ENCODE measurements at places on chromosomes 3 and 15.

GRCh38 chr15:100922192-100923040 lies 3.3 kb downstream of the LRRK1 start:
- no peak for DNase-seq

DNA sequence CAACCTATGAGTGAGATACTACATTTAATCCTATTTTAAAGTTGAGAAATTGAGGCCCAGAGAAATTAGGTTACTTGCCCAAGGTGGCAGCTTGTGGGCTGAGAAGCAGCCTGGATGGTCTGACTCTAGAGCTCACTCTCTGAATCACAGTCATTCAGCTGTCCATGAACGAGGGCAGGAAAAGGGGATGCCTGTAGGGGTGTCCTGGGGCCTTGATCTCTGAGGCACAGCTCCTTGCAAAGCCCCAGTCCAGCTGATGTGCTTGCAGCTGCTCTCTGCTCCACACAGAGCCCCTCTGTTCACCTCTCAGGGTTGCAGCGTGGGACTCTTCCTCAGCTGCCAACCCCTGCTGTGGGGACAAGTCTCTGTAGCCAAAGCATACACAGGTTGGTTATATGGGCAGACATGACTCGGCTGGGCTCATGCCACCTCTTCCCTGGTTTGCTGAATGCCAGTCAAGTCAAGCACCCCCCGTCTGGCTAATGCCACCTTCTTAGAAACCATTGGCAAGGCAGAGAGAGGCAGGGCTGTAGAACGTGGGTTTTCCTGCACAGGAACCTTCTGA lies 56.8 kb downstream of the GASK1A start:
- no peak for DNase-seq

DNA sequence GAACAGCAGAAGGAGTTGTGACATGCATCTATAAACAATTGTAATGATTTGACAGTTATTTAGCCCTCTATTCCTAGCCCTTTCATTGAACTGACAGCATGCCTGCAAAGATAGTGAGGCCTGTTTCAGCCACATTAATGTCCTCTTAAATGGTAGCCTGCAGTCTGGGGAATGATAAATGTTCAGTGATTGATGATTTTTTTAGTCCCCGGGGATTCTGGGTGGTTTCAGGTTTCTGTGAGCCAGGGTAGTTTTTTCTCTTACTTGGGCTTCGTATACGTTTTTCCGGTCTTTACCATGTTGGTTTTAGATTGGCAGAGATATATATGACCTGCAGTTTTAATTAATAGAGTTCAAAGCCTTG lies 172.0 kb downstream of the TCF12 start:
- DNase-seq = no peak

DNA sequence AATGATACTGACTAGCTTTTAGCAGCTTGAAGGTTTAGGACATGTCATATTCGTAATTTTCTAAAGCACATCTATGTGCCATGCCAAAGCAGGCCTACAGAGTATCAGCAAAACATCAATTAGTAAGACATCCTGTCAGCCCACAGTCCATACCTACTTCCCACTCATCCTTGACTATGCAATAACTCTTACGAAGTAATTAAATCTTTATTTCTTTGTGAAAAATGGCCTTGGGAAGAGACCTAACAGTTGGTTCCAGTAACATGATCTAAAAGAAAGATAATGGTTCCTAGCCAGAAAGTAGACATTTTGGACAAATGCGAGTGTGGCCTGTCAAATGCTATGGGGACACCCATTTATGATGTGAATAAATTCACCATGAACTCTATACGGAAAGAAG lies 172.6 kb upstream of the TNIK start:
- DNase-seq = no peak

GRCh38 chr15:25693321-25694238 lies 169.5 kb downstream of the ATP10A start:
- DNase-seq = no peak

- no peak for DNase-seq
Measured at GRCh38 chr15:78316283-78317083, 17.1 kb upstream of the SKIC8 start.

DNA sequence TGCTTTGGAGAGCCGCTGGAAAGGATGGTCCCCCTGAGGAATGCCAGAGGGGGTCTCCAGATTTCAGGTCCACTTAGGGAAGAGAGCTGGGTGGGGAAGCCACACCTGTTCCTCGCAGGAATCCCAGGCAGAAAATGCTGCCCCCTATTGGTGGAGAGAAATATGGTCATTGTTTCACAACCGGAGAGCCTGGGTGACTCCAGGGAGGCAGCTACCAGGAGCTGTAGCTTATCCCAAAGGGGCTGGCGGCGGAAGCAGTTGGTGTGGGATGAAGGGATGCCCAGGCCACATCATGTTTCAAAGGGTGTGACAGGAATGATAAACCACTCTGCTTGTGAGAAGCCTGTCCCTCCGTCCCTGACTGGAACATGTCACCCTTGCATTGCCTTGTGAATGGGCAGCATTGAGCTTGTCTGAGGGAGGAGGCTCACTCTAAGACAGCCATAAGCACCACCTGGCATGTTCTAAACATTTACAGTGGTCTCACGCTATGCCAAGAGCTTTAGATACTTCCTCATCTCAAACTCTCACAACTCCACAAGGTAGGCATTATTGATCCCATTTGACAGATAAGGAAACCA lies 34.5 kb downstream of the POMGNT2 start:
- DNase-seq = peak; percentile 19

- DNase-seq = peak; percentile 61
Measured at GRCh38 chr15:32856753-32857152, 138.9 kb downstream of the GREM1 start.

DNA sequence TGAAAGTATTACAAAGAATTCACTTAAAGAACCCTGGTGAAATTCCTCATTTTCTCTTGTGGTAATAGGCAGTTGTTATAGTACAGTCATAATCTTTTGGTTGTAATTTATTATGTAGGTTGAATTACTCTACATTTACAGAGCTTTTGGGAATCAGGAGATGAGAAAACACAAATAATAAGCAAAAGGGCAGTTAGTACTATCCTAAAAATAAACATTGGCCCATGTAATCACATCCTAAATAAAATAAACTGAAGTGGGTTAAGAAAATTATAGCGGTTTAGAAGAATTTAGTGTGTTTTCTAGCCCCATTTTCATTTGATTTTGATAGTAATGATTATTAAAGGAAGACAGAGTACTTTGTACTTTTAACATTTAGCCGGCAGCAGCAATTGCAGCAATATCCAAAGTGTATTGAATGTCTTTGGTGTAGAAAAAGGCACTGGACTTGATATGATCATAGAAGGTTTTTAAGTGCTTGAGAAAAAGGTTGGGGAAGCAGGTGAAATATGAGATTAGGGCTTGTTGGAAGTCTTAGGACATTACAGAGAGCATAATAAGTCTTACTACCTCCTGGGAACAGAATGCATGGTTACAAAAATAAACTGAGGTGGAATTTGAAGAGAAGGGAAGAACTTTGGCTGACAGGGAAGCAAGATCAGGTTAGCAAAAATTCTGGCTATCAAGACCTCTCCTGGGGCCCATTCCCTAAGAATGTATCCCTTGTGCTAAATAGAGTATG lies 79.9 kb downstream of the MBNL1 start:
- DNase-seq = no peak

GRCh38 chr3:195385526-195385925 lies 57.3 kb downstream of the ACAP2 start:
- DNase-seq = peak; percentile 57

GRCh38 chr15:83290236-83290635 lies 5.8 kb upstream of the BNC1 start:
- DNase-seq = no peak

DNA sequence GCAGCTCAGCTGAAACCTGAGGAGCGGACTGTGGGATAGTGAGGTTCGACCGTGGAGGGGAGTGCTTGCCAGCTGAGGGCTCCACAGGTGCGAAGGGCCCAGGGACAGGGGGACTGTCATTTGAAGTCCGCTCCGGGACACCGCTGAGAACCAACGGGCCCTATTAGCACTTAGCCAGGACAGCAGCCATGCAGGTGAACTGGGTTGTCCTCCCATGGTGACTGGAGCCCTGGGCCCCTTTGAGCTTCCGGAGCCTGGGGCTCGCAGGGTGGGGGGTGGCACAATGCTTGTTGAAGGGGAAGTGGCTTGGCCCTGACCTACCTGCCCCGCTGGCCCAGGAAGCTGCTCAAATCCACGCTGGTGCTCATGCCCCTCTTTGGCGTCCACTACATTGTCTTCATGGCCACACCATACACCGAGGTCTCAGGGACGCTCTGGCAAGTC lies 24.7 kb downstream of the PTH1R start:
- DNase-seq = no peak

- peak; percentile 90 for DNase-seq
Measured at GRCh38 chr15:44489464-44489863, 47.5 kb upstream of the EIF3J start.

DNA sequence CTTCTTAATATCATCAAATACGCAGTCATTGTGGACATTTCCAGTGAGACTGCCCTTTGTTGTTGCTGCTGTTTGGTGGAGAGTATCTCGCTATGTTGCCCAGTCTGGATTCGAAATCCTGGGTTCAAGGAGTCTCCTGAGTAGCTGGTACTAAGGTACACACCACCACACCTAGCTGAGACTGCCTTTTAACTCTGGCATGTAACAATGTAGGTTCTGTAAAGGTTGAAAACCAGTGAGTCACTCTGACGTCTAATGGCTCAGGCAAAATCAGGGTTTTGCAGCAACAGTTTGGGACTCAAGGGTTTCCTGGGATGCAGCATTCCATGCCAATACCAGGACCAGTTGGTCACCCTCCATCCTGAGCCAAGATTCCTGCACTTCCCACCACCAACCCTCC lies 52.2 kb downstream of the AQP9 start:
- peak; percentile 21 for DNase-seq

DNA sequence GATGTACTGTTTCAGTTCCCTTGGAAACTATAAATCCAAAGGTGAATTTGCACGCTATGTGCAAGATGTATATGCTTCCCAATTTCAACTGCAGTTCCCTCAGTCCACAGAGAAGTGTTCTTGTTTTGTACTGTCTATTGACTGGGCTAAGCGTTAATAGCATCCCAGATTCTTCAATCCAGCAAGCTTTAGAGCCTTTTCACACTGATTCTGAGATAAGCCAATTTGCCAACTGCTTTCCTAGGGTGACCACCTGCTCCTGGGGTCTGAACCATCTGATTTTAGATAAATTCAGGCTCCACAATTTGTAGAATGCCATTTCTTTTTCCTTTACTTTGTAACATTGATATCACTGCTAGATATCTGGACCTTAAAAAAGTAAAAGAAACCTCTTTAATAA lies 340.1 kb downstream of the PTPRG start:
- no peak for DNase-seq

- peak; percentile 65 for DNase-seq
Measured at GRCh38 chr3:102235679-102236078, 199.1 kb upstream of the ZPLD1 start.

GRCh38 chr15:40128766-40129660 lies 20.3 kb upstream of the BMF start:
- no peak for DNase-seq

GRCh38 chr15:80202641-80203360 lies 49.2 kb downstream of the CTXND1 start:
- no peak for DNase-seq

DNA sequence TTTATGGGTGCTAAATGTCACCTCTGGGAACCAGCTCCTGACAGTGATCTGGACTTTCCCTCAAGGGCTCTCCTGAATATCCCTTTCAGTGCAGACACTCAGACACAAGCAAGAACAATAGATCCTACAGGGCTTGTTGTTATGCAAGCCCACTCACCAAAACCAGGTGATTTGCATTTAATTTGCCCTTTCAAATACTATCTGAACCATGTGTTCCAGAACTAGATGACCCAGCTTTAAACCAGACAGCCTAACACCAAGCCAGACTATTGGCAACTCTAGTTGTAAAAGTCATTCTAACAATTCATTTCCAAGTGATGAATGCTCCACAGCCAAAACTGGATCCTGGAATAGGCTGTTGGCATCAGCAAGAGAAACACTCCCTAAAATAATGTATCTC lies 5.6 kb upstream of the ATP8B4 start:
- DNase-seq = no peak

- DNase-seq = no peak
Measured at GRCh38 chr3:7737263-7737662, 764.4 kb upstream of the LMCD1 start.

DNA sequence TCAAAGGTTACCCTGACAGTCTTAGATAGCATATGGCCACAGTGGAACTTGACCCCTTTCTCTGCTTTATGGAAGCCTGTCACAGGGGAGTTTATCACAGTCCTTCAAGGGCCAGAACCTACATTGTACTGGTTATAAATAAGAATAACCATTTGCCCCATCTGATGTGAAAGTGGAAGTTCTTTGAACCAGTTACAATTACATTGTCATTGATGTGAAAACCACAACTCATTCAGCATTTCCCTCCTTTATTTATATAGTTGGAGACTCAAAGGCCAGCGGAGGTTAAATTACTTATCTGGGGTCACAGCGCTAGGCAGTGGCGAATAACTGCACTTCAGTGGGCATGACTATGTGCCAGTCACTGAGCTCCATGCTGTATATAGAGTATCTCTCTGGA lies 60.5 kb upstream of the TBC1D5 start:
- DNase-seq = no peak

GRCh38 chr15:36177590-36178302 lies 401.7 kb upstream of the CDIN1 start:
- DNase-seq = no peak

- no peak for DNase-seq
Measured at GRCh38 chr3:70096376-70097066, 97.0 kb downstream of the SAMMSON start.

- no peak for DNase-seq
Measured at GRCh38 chr15:51335087-51335486, 3.3 kb downstream of the CYP19A1 start.

- no peak for DNase-seq
Measured at GRCh38 chr3:45754461-45754860, 41.9 kb downstream of the SLC6A20 start.

GRCh38 chr3:52502001-52502400 lies 6.9 kb downstream of the STAB1 start:
- no peak for DNase-seq

- DNase-seq = no peak
Measured at GRCh38 chr15:75073197-75073596, 49.8 kb downstream of the PPCDC start.
